Stimulated activated CD4-positive, alpha-beta T cell treated with anti-CD3 and anti-CD28 coated beads, Interleukin-12 subunit alpha, Interleukin-12 subunit beta, amount 100 ng/mL, for 48 hours (primary cell): ENCODE measurements at places on chromosomes 1 and 21.

GRCh38 chr1:107132195-107132594 is 8.6 kb upstream of the NTNG1 start:
- no peak for DNase-seq

DNA sequence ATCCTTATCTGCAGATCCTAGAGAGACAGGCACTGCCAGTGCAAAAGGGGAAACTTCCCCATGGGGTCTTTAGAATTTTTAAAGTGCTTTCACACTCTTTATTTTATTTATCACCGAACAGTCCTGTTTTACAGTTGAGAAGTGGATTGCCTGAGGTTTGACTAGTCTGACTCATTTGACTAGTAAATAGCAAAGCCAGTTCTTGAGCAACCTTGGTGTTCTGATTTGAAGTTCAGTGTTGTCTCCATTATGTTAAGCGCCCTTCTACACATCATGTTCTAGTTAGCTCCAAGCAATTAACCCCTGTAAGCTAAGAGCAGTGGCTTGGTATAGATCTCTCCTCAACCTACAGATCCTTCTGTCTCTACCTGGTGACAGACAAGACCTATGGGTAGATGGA is 262.9 kb downstream of the CACNA1E start:
- no peak for DNase-seq

- no peak for DNase-seq
These were observed 225.4 kb upstream of the NRIP1 start for GRCh38 chr21:15289896-15290841.

DNA sequence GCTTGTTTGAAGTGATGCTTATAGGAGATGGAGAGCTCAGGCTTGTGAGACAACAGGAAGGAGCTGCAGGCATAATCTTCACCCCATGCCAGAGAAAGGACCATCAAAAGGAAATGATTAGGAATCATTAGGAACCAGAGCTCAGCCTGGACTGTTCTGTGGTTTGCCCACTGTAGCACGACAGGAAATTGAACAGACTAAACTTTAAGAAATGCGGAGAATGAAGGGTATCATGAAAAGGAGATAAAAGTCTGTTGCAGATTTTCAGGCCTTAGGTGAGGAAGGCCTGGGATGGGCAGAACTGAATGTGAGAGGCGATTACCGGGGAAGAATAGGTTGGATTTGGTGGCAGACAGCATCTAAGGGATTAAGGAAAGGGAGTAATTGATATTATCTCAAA is 292.0 kb upstream of the PLXNA2 start:
- no peak for DNase-seq

- DNase-seq, result no peak
These were observed 19.1 kb downstream of the YY1AP1 start for GRCh38 chr1:155669233-155670162.

- no peak for DNase-seq
These were observed 33.7 kb upstream of the SCMH1 start for GRCh38 chr1:41275831-41276230.

DNA sequence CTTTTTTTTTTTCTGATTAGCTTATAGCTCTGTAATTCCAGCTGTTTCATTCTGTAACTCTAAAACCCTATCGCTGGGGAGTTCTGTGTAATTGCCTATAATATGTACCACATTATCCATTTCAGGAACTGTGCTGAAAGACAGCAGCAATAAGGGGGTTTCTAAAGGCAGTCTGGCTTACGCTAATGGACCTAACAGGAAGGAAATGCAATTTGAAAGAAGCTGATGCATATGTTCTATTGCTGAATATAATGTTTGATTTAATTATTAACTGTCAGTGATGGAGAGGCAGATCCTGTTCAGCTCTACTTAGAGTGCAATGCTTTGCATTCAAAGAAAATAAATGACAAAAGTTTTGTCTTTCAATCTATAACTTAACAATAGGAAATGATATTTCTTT is 209.4 kb upstream of the SNX7 start:
- DNase-seq, result no peak

GRCh38 chr1:59635097-59635496 is 179.7 kb upstream of the HOOK1 start:
- no peak for DNase-seq
